Vagina (tissue), 2 donors: ENCODE measurements at places on chromosomes 1 and 21. TPM values are rescaled to one million over a fixed set of nuclear protein-coding genes. Genes with fewer than 3 reads are reported as not detected.
A peak's percentile ranks its signal among the peaks of the same experiment; 100 is the strongest.

The SIKE1 gene
- total RNA-seq: 38.5 TPM

The KCND3 gene
- 8.1 TPM for total RNA-seq

DNA sequence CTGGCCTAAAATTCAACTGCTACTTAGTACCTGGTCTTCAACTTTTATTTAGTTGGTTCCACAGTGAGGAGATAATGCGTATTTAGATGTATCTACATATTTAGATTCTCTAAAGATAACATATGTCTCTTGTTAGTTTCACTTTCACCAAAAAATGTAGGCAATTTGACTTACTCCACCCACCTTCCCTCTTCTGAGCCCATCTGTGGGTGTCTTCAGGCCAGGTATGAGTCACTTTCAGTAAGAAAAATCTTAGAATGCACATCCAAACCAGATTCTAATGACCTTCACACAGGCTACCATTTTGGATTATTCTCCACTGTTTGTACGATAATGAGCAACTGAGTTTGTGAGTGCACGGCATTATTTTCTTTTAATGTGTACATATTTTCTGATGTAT, 501.7 kb downstream of the NEGR1 start:
- H3K36me3 ChIP-seq: no peaks in the 10 kb centered on the region
- H3K4me1 ChIP-seq: peaks cover 3% of the 10 kb centered on the region
- H3K27me3 ChIP-seq: no peaks in the 10 kb centered on the region
- H3K27ac ChIP-seq: no peak overlapping the region

The NPPB gene
- total RNA-seq: not detected

DNA sequence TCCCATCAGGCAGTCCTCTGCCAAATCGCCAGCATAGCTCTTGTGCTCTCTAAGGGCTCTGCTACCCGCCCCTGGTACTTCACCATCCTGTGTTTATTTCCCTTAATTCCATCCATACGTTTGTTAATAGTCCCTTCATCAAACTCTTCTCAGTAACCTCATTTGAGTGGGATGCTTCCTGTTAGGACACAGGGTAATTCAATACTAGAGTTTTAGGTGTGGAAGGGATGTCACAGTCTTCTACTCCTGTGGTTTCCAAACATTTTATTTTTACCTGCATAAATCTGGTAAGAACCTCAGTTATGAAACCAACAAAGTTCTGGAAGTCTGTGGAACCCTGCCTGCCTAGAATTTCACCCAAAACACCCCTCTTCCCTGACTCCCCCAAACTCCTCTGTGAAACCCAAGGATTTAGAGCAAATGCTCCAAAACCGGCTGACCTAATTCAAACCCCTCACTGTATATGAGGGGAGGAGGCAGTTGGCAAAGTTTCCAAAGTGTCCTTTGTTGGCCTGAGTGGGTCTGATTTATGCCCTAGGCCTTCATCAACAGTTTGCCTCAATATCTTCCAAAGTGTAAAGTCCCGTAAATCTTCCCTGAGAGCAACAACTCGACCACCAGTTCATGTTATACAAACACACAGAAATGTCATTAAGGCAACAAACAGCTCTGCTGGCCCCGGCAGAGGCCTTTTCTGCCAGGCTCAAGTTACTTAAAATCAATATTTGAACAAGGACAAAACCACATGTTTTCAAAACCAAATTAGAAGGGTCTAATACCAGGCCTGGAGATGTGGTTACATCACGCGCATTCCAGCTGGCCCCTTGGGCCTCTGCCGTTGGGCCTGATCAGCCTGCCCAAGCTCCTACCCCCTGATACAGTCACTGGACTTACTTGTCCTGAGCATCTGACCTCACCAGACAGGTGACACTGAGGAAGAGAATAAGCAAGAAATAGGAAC, 82.4 kb upstream of the FGGY start:
- peak overlapping the region; percentile 34 for H3K27ac ChIP-seq
- no peak for DNase-seq
- no peak overlapping the region for H3K4me3 ChIP-seq
- no peaks in the 10 kb centered on the region for H3K4me1 ChIP-seq
- no peaks in the 10 kb centered on the region for H3K36me3 ChIP-seq

DNA sequence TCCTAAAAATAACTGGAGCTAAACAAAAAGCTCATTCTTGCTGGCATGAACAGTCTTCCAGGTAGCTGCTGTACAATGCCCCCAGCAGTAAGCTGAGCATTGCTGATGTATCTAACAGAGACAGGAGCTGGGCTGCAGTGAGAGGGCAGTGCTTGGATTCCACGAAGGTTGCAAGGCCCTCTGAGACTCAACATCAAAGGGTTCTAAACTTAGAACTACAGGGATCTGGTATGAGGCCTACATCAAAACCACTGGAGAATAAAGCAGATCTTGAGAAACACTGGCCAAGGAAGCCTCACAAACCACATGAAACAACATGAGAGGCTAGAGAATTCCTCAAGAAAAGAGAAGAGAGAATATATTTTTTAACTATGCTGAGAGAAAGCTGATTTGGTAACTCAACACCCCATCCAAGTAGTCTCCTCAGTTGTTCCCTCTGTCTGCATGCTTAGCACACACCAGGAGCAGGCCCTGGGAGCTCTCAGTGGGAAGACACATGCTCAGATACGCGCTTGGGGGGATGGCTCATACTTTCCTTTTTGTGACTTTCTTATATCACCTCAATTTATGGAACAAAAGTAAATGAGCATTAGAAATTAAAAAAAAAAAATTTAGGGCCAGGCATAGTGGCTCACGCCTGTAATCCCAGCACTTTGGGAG, 27.7 kb downstream of the DSTYK start:
- H3K36me3 ChIP-seq: no peaks in the 10 kb centered on the region
- H3K27me3 ChIP-seq: no peaks in the 10 kb centered on the region
- H3K4me1 ChIP-seq: peaks cover 42% of the 10 kb centered on the region
- H3K4me3 ChIP-seq: no peak overlapping the region
- no peak for DNase-seq

DNA sequence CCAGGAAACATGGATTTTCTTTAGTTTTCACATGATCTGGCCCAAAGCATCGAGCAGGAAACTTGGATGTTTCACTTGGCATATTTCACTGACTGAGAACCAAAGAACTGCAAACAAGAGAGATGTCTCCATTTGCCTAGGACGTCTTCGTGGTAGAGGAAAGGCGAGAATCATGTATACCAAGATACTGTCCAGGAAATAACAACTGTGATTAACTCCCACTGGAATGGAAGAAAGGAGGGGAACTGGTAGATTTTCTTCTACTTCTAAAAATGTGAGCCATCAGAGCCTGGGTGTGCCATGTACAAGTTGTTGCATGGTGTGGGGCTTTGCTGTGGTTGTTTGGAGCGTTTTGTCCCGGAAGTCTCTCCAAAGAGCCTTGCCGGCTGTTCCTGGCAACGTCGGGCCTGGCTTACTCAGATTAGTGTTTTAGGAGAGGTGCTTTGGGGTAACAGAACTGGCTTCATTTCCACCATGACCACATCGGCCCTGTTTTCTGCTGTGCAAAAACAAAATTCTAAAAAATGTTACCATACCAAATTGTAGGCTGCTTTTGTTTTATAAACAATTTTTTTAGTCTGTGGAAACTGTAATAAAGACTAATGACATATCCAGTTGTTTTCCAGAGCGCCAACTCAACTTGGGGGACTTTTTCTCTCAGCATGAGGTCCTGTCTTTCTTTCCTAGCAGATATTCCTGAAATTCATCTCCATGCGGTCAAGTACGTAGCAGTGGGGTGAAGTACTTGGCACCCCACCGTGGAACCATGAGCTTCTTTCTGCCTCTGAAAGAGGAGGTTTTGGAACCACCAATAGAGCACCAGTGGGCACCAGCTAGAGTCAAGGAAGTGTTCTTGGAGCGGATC, 118.3 kb downstream of the TM2D1 start:
- H3K4me1 ChIP-seq: peaks cover 22% of the 10 kb centered on the region
- no peak for DNase-seq
- peak overlapping the region; percentile 57 for H3K27ac ChIP-seq
- H3K36me3 ChIP-seq: no peaks in the 10 kb centered on the region

DNA sequence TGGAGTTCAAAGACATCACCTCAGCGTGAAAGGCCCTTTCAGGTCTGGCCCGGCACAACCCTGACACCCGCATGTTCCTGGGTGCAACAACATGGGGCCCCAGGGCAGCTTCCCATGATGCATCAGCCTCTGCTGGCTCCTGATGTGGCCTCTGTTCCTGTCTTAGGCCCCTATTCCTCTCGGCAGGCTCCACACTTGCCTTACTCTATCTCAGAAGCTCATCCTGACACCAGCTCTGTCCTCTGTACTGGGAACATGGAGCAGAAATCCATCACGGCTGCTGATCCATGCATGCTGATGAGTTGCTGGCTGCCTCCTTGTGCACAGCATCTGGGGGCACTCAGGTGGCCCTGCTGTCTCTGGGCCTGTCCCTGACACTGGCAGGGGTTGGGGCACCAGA, 74.6 kb downstream of the ADARB1 start:
- H3K27ac ChIP-seq: no peak overlapping the region
- H3K36me3 ChIP-seq: no peaks in the 10 kb centered on the region
- no peaks in the 10 kb centered on the region for H3K27me3 ChIP-seq
- no peak overlapping the region for H3K4me3 ChIP-seq

GRCh38 chr1:39666772-39667171, 5.1 kb downstream of the NT5C1A start:
- no peaks in the 10 kb centered on the region for H3K36me3 ChIP-seq
- no peak overlapping the region for H3K4me3 ChIP-seq
- DNase-seq: no peak
- peaks cover 8% of the 10 kb centered on the region for H3K4me1 ChIP-seq

GRCh38 chr1:47703156-47703825, 265.4 kb downstream of the FOXD2 start:
- no peaks in the 10 kb centered on the region for H3K27me3 ChIP-seq
- H3K36me3 ChIP-seq: no peaks in the 10 kb centered on the region
- peaks cover 22% of the 10 kb centered on the region for H3K4me1 ChIP-seq
- H3K27ac ChIP-seq: no peak overlapping the region
- H3K4me3 ChIP-seq: no peak overlapping the region

The AIRE gene
- total RNA-seq: 0.25 TPM

- no peak overlapping the region for H3K27ac ChIP-seq
- H3K27me3 ChIP-seq: no peaks in the 10 kb centered on the region
- no peak overlapping the region for H3K4me3 ChIP-seq
- H3K36me3 ChIP-seq: no peaks in the 10 kb centered on the region
Observed at GRCh38 chr1:222420633-222421032, 127.3 kb downstream of the HHIPL2 start.

GRCh38 chr1:2943686-2944260, 77.5 kb upstream of the ACTRT2 start:
- H3K4me3 ChIP-seq: no peak overlapping the region
- H3K27me3 ChIP-seq: no peaks in the 10 kb centered on the region
- H3K4me1 ChIP-seq: no peaks in the 10 kb centered on the region
- H3K36me3 ChIP-seq: no peaks in the 10 kb centered on the region
- H3K27ac ChIP-seq: no peak overlapping the region
- DNase-seq: no peak

The MPL gene
- not detected for total RNA-seq

- no peak overlapping the region for H3K27ac ChIP-seq
- no peak for DNase-seq
- no peak overlapping the region for H3K4me3 ChIP-seq
- H3K27me3 ChIP-seq: no peaks in the 10 kb centered on the region
- no peaks in the 10 kb centered on the region for H3K36me3 ChIP-seq
Observed at GRCh38 chr1:226569879-226570547, 21.4 kb downstream of the STUM start.

DNA sequence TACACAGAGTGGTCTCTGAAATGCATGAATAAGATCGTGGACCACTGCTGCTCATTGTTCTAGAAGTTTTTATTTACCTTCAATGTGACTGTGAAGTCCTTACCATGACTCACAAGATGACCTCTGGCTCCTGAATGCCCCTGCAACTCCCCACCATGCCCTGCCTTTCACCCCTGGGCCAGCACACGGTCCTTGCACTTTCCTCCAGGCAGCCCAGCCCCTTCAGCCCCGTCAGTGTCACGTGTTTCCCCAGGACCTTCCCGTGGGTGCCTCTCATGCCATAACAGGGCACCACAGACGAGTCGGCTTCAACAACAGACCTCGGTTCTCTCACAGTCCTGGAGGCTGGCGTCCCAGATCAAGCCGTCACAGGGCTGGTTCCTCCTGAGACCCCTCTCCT, 62.1 kb downstream of the B3GALT5 start:
- H3K4me3 ChIP-seq: no peak overlapping the region
- no peak overlapping the region for H3K27ac ChIP-seq
- H3K36me3 ChIP-seq: no peaks in the 10 kb centered on the region
- no peaks in the 10 kb centered on the region for H3K27me3 ChIP-seq
- H3K4me1 ChIP-seq: peaks cover 9% of the 10 kb centered on the region
- no peak for DNase-seq

The SLC26A9 gene
- 0.74 TPM for total RNA-seq

DNA sequence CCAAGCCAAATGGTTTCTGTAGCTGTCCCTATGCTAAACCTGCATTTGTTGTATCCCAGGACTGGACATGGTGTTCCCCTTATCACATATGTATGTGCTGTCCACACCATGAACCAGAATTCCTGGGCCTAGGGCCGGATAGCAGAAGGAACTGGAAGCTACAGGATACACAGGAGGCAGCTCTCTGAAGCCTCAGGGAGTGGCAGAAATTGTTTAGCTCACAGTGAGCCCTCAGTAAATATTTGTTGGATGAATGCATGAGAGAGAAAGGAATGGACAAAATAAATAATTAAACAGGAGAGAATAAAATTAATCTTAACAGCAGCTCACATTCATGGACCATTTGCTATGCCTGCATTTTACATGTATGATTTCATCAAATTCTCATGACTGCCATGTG, 2.1 kb downstream of the NIPAL3 start:
- H3K27ac ChIP-seq: no peak overlapping the region
- peaks cover 26% of the 10 kb centered on the region for H3K4me1 ChIP-seq
- DNase-seq: no peak
- no peak overlapping the region for H3K4me3 ChIP-seq
- H3K27me3 ChIP-seq: no peaks in the 10 kb centered on the region
- H3K36me3 ChIP-seq: no peaks in the 10 kb centered on the region

The CD53 gene
- total RNA-seq: 41.5 TPM

The CASQ1 gene
- not detected for total RNA-seq

DNA sequence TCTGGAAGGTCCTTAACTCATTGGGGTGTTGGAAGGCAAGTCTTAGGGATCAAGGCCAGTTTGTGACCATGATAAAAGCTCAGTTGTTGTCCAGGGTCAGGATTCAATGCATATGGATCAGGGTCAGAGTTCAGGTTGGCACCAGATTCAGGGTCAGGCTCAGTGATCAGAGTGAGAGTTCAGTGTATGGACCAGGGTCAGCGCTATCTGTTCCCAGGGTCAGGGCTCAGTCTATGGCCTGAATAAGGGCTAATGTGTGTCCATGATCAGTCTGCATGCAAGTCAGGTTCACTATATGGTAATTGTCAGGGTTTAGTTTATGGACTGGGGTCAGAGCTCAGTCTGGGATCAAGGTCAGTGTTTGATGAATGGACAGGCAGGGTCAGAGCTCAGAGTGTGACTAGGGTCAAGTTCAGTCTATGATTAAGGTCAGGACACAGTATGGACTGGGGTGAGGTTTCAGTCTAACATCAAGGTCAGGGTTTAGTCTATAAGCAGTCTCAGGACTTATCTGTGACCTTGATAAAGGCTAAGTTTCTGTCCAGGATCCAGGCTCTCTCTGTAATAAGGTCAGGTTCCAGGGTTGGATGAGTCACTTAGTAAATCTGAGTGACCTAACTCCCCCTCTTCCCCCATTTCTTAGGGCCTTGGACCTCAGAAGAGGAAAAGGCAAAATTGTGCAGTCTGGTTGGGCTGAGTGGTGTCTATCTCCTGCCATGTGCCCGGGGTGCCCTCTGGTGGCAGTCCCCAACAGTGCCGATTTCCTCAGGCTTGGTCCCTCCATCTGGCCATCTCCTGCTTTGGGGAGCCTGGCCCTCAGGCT, 23.8 kb downstream of the KNCN start:
- H3K4me1 ChIP-seq: peaks cover 10% of the 10 kb centered on the region
- no peaks in the 10 kb centered on the region for H3K27me3 ChIP-seq
- no peak for DNase-seq
- no peaks in the 10 kb centered on the region for H3K36me3 ChIP-seq
- no peak overlapping the region for H3K27ac ChIP-seq
